Fibroblast of skin of right biceps (primary cell): ENCODE measurements at places on chromosomes 11 and 22.

DNA sequence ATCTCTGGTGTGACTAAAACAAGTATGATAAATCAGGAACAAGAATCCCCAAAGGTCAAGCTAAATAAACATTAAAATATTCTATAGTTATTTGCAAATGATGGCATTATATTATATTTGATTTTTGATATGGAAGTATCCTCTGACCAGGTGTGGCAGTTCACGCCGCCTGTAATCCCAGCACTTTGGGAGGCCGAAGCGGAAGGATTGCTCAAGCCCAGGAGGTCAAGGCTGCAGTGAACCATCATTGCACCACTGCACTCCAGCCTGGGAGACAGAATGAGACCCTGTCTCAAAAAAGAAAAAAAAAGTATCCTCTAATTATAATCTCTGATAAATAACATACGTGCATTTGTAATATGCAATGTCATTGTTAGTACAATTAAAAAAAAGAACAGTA is 6.6 kb upstream of the POU2AF3 start:
- no peak for DNase-seq

DNA sequence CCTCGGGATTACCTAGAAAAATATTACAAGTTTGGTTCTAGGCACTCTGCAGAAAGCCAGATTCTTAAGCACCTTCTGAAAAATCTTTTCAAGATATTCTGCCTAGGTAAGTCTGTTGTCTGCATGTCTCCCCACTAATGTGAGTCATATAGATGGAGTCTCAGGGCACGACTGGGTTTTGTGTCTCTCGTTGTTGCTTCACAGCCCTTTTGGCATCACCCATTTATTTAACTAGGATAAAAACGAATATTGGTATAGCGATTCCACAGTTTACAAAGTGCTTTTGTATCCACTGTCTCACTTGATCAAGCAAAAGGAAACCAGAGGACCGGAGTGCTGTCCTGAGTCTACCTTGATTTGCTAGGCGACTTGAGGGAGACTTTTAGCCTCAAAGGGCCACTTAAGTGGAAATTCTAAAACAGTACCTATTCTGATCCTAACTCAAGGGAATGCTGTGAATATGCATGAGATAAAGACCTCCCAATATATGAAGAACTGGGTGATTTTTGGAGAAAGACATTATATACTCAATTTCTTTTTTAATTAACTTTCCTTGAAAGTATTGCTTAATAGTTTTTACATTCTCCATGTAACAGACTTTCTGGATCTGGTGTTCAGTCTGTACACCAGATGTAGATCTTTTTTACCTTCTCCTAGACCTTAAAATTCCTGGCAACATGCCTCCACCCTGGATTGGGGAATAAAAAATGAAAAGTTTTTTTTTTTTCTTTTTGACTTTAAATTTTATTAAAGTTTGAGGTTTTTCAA is 590 bp downstream of the NNMT start:
- no peak for DNase-seq

- no peak for DNase-seq
Measured at GRCh38 chr11:101031713-101032112, 97.9 kb downstream of the PGR start.

- DNase-seq: no peak
Measured at GRCh38 chr22:20406686-20407408, 12.9 kb downstream of the ZNF74 start.

DNA sequence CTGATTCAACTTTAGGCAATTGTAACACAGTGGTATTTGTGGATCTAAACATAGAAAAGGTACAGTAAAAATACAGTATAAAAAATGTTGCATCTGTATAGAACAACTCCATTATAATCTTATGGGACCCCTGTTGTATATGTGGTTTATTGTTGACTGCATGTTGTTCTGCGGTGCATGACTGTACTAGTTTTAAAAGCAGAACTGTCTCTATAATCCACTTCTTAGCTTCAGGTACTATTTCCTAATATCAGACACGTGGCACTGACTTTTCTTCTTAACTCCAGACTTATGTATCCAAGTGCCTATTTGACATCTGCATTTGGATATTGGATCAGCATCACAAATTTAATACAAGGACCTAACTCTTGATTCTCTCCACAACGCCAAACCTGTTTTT is 41.1 kb downstream of the PACS1 start:
- no peak for DNase-seq

GRCh38 chr22:33908171-33909074 is 11.9 kb downstream of the LARGE1 start:
- DNase-seq: no peak

- no peak for DNase-seq
Measured at GRCh38 chr11:67400251-67400941, 1.3 kb downstream of the PPP1CA start.

DNA sequence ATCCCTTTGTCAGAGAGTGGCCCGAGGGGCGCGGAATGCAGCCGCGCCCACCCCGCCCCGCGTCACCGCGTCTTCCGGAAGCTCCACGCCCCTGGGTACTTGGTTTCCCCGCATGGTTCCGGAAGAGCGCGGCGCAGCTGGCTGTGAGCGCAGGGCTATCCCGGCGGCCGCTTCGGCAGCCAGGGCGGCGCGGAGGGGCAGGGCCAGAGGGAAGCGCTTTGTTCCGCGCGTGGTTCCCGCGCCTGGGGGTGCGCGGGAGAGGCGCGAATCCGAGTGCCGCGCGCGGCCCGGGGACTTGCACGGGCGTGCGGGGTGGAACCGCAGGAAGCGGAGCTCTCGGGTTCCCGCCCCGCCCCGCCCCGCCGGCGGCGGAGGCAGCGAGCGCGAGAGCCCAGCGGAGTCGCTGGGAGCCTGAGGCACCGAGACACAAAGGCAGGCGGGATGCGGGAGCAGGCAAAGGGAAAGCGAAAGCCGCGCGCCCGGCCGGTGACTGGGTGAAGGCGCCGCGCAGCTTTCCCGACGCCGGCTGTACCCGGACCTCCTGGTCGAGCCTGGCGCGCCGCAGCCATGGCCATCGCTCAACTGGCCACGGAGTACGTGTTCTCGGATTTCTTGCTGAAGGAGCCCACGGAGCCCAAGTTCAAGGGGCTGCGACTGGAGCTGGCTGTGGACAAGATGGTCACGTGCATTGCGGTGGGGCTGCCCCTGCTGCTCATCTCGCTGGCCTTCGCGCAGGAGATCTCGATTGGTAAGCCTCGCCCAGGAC is at the start of gene PANX1:
Gene PANX1, plus strand, starts transcription at position 96 of the 766 bp plus-strand sequence. Its CDS starts 472 bp downstream, at position 568.
- peak; percentile 86 for DNase-seq

- no peak for DNase-seq
Measured at GRCh38 chr11:34652191-34652973, 31.5 kb downstream of the EHF start.

GRCh38 chr11:34749666-34750659 is 129.1 kb downstream of the EHF start:
- DNase-seq: peak; percentile 65

DNA sequence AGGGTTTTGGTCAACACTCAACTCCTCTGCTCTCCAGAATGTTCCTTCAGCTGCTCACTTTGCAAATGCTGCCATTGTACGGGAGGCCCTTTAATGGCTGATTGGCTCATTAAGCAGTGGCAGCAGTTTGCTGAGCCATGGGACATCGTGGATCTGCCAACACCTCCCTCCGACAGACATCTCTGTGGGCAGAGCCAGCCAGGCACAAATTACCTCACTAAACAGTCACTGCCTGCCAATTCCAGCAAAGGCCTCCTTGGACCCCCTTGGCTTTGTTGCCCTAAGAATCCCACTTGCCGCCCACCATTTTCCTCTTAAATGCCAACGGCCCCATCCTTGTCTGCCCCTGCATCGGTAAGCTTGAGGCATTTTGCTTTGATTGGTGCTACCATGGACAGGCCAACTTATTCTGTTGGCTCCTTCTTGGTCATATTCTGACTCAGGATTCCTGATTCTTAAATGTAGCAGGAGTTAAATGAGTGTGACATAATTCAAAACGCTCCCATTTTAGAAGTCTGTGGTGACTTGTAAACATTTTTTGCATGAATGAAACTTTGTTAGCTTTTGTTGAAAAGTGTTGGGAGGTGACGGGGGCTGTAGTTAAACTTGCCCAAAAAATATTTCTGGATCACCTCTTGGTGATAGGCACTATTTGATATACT is 57.5 kb upstream of the LMO2 start:
- no peak for DNase-seq

DNA sequence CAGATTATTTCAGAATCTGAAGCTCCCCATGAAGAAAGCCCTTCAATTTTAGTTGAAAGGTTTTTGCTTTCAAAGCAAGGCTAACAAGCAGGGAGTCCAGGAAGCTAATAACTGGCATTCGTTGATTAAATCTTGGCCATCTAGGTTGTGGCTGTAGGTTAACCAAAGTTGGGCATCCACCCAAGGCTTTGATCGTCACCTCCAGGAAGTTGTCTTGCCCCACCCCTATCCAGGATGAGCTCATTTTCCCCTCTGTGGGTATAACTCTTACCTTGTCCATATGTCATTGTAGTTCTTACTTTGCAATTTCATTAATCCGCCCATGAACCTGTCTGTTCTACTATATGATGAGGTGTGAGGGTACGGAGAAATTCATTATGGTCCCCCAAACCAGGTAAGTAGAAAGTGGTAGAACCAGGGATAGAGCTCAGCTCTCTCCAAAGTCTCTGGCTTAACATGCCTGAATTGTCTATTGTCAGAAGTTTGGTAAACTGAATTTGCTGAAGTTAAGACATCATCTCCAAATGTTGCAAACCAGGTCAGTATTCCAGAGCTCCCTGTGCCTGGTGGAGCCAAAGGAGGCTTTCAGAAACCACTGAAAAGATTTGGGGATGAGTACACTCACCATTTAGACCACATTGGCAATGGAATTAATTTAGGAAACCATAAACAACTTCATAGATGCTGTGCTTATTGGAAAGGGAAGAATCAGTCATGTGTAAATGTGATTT is 97.1 kb downstream of the CD44 start:
- DNase-seq: peak; percentile 47

GRCh38 chr11:119673759-119674336 is 55.2 kb downstream of the NECTIN1 start:
- DNase-seq: no peak

GRCh38 chr22:30195245-30196140 is 51.1 kb downstream of the LIF start:
- peak; percentile 31 for DNase-seq

DNA sequence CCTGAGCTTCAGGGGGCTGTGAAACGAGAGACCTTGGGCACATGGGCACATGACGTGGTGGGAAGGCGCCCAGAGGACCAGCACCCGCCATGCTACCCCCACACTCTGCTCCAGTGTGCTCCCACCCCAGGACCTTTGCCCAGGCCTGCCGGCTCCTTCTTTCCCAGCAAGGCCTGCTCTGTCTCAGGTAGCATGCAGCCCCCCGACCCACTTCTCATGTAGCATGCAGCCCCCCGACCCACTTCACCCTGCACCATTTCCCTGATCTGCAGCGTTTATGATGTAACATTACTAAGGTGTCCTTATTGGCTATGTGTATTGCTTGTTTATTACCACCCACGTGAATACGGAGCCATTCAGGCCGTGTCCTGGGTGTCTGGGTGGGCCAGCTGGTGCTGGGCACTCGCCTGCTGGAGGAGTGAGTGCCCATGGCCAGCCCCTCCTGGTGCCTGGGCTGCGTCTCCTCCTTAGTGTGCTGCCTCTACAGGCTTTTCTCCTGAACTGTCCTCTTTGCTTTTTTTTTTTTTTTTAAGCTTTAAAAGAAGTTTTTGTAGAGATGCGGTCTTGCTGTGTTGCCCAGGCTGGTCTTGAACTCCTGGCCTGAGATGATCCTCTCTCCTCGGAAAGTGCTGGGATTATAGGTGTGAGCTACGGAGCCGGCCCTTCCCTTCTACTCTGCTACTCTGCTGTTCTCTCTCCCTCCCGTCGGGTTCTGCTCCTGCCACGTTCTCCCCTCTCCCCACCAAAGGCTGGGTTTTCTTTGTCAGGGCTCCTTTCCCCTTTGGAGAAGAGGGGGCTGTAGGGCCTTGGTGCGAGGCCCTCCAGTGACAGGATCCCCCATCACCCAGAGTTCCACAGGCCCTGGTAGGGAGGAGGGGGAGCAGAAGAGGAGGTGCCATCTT is 29.4 kb downstream of the LRP5 start:
- no peak for DNase-seq

DNA sequence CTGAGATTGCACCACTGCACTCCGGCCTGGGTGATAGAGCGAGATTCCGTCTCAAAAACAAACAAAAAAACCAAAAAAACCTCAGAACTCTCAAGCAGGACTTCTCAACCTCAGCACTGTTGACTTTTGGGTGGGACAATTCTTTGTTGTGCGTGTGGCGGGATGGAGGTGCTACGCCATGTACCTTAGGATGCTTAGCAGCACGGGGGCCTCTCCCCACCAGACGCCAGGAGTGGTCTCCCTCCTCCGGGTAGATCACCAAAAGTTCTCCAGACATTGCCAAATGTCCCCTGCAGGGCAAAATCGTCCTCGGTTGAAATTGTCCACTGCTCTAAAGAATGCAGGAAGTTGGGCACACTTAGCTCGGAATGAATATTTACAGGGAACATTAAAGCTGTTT is 26.9 kb upstream of the ATXN10 start:
- DNase-seq: no peak

- peak; percentile 56 for DNase-seq
Measured at GRCh38 chr11:105229257-105229656, 89.7 kb upstream of the CARD18 start.

GRCh38 chr22:33050614-33051182 is 7.5 kb downstream of the SYN3 start:
- no peak for DNase-seq

- DNase-seq: no peak
Measured at GRCh38 chr22:50272044-50272802, 2.0 kb upstream of the MAPK11 start.

DNA sequence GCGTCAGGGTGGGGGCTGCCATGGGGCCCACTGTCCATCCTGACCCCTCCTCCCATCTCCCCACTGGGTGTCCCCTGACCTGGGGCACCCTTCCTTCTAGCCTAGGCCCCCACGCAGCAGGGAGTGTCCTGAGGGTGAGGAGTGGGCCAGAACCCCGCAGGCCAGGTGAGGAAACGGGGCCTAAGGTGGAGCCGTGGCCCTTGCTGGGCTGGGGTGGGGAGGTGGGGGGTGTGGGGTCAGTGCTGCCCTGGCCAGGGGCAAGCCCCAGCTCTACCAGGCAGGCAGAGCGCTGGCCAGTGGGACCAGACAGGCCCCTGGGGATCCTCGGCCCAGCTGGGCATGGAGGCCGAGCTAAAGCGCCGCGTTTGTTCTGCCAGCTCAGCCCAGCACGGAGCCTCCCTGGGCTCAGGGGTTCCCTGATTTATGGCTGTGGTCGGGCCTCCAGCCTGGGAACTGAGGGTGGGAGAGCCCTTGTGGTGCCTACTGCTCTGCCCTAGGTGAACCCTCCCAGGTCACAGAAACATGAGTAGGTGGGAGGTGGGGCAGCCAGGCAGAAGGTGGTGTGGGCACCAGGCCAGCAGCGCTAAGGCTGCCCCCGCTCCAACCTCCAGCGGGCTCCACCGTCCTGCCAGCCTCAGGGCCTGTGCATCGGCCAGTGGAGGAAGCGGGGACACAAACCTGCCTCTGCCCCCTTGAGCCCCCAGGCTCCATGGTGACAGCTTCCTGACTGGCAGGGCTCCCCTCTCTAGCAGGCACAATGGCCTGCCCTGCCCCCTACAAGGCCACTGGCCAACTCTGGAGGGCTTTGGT is 22.4 kb downstream of the TRMU start:
- DNase-seq: no peak

GRCh38 chr22:19879246-19879570 is 24.5 kb upstream of the GNB1L start:
- DNase-seq: no peak
